ENCODE measurements at places on chromosomes 3 and 15. TPM values are rescaled to one million over a fixed set of nuclear protein-coding genes. Genes with fewer than 3 reads are reported as not detected.

The IL20RB gene
- 1.5 TPM for total RNA-seq

The NPAP1 gene
- total RNA-seq = 0.07 TPM

The SAMD7 gene
- not detected for total RNA-seq

The TIGIT gene
- total RNA-seq = not detected
